ENCODE measurements at places on chromosomes 1 and 21.

DNA sequence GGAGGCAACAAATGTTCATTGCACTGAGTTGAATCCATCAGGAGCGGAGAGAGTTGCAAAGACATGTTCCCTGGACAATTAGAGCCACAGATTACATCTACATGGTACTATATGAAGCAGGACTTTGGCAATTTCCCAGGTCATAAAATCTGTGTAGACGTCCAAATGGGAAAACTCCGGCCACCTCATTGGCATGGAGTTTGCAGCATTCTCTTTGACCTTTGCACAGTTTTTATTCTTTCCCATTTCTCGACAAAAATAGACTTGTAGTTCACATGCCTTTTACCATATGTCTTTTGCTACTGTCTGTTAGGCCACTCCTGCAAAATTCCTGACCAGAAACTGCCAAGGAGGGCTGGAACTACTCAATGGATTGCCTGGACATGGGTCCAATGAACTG is 48.2 kb downstream of the UBE2T start:
- DNase-seq = no peak

GRCh38 chr1:97632075-97632474 is 288.8 kb downstream of the DPYD start:
- no peak for DNase-seq

- DNase-seq = no peak
These were observed 43.5 kb downstream of the DPYD start for GRCh38 chr1:97877307-97877706.

DNA sequence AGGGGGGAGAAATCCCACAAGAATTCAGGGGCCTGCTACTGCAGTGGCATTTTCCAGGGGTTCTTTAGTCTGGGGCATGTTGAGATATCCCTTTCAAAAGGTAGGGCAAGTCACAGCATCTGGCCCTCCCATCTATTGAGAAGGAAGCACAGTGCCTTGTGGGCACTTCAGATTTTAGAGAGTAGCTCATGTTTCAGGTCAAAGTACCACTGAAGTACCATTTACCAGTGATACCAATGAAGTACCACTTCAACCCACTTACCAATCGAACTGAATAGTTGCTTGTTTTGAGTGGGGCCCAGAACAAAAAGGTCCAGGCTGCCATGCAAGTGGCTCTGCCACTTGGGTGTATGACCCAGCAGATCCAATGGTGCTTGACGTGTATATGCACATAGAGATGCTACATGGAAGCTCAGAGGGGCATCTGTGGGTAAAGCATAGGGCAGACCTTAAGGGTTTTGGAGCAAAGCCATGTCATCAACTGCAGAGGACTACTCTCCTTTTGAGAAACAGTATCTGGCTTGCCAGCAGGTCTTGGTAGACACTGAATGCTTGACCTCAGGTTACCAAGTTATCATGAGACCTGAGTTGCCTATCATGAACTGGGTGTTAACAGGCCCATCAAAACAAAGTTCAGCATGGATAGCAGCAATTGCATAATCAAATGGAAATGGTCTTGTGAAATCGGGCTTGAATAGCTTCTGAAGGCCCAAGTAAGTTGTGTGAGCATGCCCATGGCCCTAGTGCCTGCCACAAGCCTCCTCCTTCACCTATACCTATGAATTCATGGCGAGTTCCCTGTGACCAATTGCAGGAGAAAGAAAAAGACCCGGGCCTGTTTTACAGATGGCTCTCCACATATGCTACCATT is 23.5 kb downstream of the PLA2G2D start:
- no peak for DNase-seq

DNA sequence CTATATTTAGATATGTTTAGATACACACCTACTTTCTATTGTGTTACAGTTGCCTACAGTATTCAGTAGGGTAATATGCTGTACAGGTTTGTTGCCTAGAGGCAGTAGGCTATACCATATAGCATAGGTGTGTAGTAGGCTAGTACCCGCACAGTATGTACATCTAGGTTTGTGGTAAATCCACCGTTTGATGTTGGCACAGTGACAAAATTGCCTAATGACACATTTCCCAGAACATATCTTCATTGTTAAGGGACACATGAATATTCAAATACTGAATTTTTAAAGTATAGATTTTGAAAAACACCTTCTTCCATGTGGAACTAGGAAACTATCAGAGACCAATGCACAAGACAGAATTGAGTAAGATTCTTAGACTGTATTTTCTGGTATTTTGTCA is 22.6 kb upstream of the PDC start:
- DNase-seq = no peak

- DNase-seq = no peak
These were observed 153.9 kb downstream of the FMN2 start for GRCh38 chr1:240245629-240246020.

- no peak for DNase-seq
These were observed 506.2 kb downstream of the PLPP3 start for GRCh38 chr1:56073206-56073605.

GRCh38 chr1:89610457-89611011 is 22.4 kb upstream of the LRRC8C start:
- no peak for DNase-seq

DNA sequence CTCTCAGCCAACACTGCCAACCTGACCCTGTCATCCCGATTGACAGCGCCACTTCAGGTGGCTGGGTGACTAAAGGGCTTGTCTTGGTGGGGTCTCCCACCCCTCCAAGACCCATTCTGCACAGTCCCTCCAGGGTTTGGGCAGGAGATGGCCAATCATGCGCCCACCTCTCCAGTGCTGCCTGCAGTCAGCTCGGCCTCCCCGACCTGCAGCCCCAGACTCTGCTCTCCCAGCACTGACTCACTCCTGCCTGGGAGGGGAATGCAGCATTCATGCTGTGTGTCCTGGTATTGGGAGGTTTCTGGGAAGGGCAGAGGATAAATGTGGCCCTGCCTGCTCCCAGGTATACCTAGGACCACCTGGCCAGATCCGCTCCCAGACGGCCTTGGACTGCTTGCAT is 9.7 kb downstream of the TMEM81 start:
- no peak for DNase-seq

Data from muscle of arm (tissue), 14 donors.